Nephron progenitor cell (in vitro differentiated cells): ENCODE measurements at places on chromosomes 16 and 17.

- no peak for DNase-seq
- peaks cover 14% of the 10 kb centered on the region for H3K36me3 ChIP-seq
- H3K27ac ChIP-seq, result peak overlapping the region; percentile 89
- no peak overlapping the region for H3K4me3 ChIP-seq
These were observed 146.4 kb downstream of the SOCS1 start for GRCh38 chr16:11109566-11109965.

DNA sequence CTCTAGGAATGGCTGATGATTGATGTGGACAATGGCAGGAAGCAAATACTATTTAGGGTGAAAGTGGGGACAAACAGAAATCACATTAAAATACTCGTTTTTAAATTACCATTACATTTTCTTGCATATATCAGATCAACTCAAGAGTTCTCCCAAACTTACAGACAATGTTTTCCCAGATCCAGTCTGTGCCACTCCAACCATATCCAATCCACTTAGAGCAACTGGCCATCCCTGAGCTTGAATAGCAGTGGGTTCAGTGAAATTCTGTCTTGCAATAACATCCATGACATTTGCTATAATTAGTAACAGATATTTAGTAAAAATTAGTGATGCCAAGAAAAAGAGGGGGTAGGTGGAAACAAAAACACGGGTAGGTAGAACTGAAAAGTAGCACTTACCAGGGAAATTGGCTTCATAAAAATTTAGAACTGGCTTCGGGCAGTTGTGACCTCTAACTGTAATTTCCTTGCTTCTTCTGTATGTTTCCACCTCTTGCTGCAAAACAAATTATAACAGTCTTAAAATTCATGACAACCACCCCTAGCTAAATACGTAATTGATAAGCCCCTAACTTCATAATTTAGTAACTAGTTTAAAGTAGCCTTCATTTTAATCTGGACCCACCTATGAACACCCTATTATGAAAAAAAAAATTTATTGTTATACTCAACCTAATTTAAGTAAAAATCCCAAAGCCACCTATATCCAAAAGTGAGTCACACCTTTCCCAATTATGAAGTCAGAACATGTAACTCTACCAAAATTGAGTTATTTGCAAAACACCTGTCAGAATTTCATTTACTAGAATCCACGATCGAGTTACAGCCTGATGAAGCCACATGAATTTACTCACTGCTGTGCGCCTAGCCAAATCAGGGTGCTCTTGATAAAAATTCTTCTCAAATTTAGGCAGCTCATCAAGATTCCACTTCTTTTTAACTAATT is 2.0 kb downstream of the DDX5 start:
- peak overlapping the region; percentile 100 for H3K27ac ChIP-seq
- H3K4me3 ChIP-seq, result peak overlapping the region; percentile 100
- H3K27me3 ChIP-seq, result peaks cover 7% of the 10 kb centered on the region
- peaks cover 70% of the 10 kb centered on the region for H3K4me1 ChIP-seq

- DNase-seq, result no peak
- peaks cover 11% of the 10 kb centered on the region for H3K4me1 ChIP-seq
- no peaks in the 10 kb centered on the region for H3K27me3 ChIP-seq
- peak overlapping the region; percentile 93 for H3K27ac ChIP-seq
- peaks cover 34% of the 10 kb centered on the region for H3K36me3 ChIP-seq
These were observed 20.5 kb upstream of the RASL10B start for GRCh38 chr17:35710950-35711349.

DNA sequence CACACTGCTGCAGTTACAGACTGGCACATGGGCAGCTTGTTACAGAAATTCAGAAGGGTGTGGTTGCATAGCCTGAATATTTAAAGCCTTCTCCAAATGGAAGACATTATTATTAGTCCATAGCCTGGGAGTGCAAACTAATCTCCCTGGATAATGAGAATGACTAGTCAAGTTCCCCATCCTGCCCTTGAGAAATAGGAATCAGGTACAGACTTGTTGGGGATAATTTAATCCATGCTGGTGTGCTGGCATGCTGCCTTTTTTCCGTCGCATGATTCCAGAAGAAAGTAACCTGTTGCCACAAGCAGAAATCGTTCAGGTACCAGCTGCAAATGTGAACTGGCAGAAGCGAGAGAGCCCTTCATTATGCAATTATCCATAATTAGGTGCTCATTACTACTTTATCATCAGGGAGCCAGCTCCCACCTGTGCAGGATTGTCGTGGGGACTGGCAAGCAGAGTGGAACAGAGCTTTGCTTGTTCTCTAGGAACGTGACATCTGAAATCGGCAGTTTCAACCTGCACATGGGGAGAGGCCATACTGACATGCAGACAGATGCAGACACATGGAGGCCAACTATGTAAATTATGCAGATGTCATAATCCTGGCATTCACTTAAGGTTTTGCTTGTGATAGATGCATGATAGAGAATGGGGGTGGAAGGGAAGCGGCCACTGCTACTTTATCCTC is 419.4 kb downstream of the PMP22 start:
- DNase-seq, result no peak
- H3K4me1 ChIP-seq, result peaks cover 15% of the 10 kb centered on the region
- peaks cover 5% of the 10 kb centered on the region for H3K36me3 ChIP-seq
- H3K27ac ChIP-seq, result no peak overlapping the region

GRCh38 chr16:13959626-13960025 is 39.7 kb downstream of the ERCC4 start:
- peaks cover 11% of the 10 kb centered on the region for H3K27me3 ChIP-seq
- H3K27ac ChIP-seq, result no peak overlapping the region
- DNase-seq, result no peak
- H3K4me1 ChIP-seq, result peaks cover 52% of the 10 kb centered on the region
- H3K4me3 ChIP-seq, result no peak overlapping the region

DNA sequence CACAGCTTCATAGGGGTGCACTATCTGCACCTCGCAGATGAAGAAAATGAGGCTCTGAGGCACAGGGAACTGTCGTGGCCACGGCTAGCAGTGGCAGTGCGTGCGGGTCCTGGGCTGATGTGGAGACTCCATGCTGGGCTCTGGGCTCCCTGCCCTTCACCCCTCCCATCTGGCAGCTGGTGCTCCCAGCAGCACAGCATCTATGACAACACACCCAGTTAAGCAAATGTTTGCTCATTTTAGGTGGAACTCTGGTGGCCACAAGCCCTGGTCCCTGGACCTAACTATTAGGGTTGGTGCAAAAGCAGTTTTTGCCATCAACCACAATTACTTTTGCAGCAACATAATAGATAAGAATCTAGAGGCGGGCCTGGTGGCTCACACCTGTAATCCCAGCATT is 30.9 kb downstream of the IFT140 start:
- H3K4me1 ChIP-seq, result peaks cover 5% of the 10 kb centered on the region
- H3K27me3 ChIP-seq, result no peaks in the 10 kb centered on the region
- no peak overlapping the region for H3K4me3 ChIP-seq
- DNase-seq, result no peak
- H3K27ac ChIP-seq, result no peak overlapping the region
- peaks cover 73% of the 10 kb centered on the region for H3K36me3 ChIP-seq

DNA sequence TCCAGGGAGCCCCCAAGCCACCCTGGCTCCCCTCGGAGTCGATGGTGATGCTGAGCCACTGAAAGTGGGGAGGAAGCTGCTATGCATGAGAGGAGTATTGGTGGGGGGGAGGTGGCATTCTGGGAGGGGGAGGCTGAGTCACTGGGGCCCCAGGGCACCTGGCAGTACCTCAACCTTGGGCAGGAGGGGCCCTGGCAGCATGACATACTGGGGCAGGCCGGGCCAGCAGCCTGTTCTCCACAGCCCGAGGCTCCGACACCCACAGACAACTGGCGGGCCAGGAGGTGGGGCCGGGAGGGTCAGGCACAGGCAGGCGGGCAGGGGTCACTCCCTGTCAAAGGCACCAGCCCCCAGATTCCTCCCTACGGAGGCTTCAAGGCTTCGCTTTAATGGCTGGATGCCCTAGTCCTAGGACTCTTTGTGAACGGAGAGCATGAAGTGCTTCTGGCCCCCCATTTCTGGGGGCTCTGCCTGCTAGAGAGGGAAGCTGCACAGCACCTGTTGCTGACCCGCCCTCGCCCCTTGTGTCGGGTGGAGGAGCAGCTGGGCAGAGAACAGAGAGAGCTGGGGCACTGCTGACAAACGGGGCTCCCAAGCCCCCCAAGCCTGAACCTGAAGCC is 928 bp downstream of the CASKIN2 start:
- peaks cover 4% of the 10 kb centered on the region for H3K27me3 ChIP-seq
- H3K4me3 ChIP-seq, result peak overlapping the region; percentile 79
- H3K27ac ChIP-seq, result no peak overlapping the region
- H3K4me1 ChIP-seq, result peaks cover 44% of the 10 kb centered on the region
- DNase-seq, result no peak
- H3K36me3 ChIP-seq, result peaks cover 23% of the 10 kb centered on the region

DNA sequence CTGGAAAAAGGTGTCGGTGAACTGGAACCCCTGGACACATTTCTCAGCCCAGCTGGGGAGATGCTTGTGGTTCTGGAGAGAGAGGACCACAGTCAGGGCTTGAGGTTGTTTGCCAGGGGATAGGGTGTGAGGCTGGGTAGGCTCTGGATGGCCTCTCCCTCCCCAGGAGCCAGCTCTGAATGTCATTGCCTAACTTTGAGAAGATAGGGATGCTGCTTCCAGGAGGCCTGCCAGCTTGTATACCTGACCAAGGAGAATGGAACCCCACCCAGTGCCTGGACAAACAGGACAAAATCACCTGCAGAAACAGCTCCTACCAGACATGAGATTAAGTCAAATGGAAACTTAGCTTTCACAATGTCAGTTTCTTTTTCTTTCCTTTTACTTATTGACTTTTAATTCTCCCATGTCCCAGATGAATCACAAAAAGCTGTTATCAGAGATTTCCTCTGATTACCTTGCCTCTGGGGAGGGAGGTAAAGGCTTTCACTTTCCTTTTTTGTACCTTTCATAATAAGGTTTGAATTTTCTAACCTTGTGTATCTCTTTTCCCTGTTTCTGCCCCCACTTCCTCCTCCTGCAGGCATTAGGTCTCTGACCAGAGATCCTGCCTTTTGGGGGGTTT is 29.8 kb upstream of the PLLP start:
- H3K4me3 ChIP-seq, result no peak overlapping the region
- no peaks in the 10 kb centered on the region for H3K36me3 ChIP-seq
- no peak for DNase-seq
- no peak overlapping the region for H3K27ac ChIP-seq
- H3K4me1 ChIP-seq, result peaks cover 19% of the 10 kb centered on the region

GRCh38 chr16:25709213-25709612 is 17.5 kb downstream of the HS3ST4 start:
- peak overlapping the region; percentile 55 for H3K27ac ChIP-seq
- H3K4me3 ChIP-seq, result no peak overlapping the region
- no peaks in the 10 kb centered on the region for H3K27me3 ChIP-seq
- no peak for DNase-seq

- no peak overlapping the region for H3K4me3 ChIP-seq
- DNase-seq, result no peak
These were observed 288.5 kb downstream of the C16orf95 start for GRCh38 chr16:87028481-87029320.

GRCh38 chr16:11780991-11781680 is 15.9 kb downstream of the ZC3H7A start:
- peak overlapping the region; percentile 91 for H3K27ac ChIP-seq
- peaks cover 24% of the 10 kb centered on the region for H3K4me1 ChIP-seq
- no peak for DNase-seq
- H3K4me3 ChIP-seq, result no peak overlapping the region
- H3K27me3 ChIP-seq, result no peaks in the 10 kb centered on the region

- H3K4me3 ChIP-seq, result no peak overlapping the region
- no peak overlapping the region for H3K27ac ChIP-seq
- no peak for DNase-seq
- H3K4me1 ChIP-seq, result no peaks in the 10 kb centered on the region
- peaks cover 40% of the 10 kb centered on the region for H3K27me3 ChIP-seq
These were observed 44.5 kb downstream of the EFCAB13 start for GRCh38 chr17:47368262-47368661.

- H3K27ac ChIP-seq, result no peak overlapping the region
- H3K36me3 ChIP-seq, result peaks cover 63% of the 10 kb centered on the region
- H3K27me3 ChIP-seq, result no peaks in the 10 kb centered on the region
- no peak overlapping the region for H3K4me3 ChIP-seq
These were observed 9.8 kb downstream of the CPD start for GRCh38 chr17:30388321-30389179.

DNA sequence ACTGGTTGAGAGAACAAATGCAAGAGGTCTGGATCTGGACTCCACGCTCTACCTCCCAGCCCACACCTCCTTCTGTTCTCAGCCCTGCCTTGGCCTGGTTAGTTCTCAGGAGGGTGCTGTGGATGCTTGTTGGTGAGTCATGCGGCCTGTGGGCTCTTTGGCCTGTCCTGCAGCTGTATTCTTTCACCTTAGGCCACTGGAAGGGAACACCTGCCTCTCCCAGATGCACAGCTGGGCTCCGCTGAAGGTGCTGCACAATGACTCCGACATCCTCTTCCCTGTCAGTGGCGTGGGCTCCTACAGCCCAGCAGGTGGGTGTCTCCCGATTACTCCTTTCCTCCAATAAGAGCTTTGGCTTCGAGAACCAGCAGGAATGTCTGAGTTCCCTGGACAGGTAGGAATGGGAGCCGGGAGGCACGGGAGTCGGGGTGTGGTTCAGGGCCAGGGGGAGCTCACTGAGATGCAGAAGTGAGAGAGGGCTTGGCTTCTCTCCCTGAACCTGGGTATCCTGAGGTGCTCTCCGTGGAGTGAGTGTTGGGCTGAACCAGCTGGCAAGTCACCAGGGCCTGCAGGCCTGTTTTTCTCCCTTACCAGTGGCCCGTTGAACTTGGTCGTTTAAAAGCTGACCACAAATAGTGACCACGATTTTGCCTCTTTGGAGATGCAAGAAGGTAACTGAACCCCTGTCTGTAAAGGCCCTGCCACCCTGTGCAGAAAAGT is 85.0 kb downstream of the SNX29 start:
- no peak overlapping the region for H3K4me3 ChIP-seq
- no peak overlapping the region for H3K27ac ChIP-seq
- H3K4me1 ChIP-seq, result peaks cover 15% of the 10 kb centered on the region
- H3K27me3 ChIP-seq, result no peaks in the 10 kb centered on the region

DNA sequence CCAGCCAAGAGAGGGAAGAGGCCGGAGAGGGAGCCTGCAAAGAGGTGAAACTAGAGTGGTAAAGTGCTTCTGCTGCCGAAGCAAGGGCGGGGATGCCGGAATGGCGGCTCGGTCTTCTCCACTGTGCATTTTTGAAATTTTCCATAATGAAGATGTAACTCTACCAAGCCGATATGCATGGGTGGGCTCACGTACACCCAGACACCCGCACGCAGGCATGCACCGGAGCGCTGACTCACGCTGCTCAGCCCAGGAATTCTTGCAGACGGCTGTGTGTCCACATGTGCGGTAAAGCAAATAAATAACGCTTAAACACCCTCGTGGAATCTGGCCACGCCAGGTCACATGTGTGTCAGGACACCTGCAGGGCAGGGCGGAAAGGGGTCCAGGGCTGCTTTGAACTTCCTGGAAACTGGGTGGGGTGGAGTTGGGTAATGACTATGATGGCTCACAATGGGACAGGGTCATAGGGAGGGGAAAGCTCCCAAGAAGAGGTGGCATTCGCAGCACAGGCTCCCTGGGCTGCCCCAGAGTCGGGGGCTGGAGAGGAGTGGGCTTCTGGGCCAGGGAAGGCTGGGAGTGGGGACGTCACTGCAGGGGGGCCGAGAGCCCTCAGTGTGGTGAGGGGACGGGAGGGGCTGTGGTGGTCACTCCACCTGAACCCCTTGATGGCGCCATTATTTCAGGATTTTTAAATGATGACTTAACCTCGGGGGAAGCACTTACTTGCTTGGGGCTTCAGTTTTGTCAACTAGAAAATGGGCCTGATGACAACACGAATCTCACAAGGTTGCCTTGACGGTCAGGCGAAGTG is 265.5 kb downstream of the PARN start:
- H3K27me3 ChIP-seq, result peaks cover 10% of the 10 kb centered on the region
- H3K4me1 ChIP-seq, result peaks cover 29% of the 10 kb centered on the region
- no peaks in the 10 kb centered on the region for H3K36me3 ChIP-seq
- DNase-seq, result no peak
- H3K27ac ChIP-seq, result no peak overlapping the region

GRCh38 chr16:31505483-31505882 is 2.7 kb downstream of the RUSF1 start:
- peaks cover 2% of the 10 kb centered on the region for H3K36me3 ChIP-seq
- DNase-seq, result no peak
- peaks cover 9% of the 10 kb centered on the region for H3K27me3 ChIP-seq
- peak overlapping the region; percentile 7 for H3K27ac ChIP-seq
